ENCODE measurements at places on chromosomes 5 and 9.

GRCh38 chr9:120424248-120424647 lies 155.7 kb downstream of the CDK5RAP2 start:
- no peak for DNase-seq

GRCh38 chr9:87076825-87077224 lies 129.5 kb upstream of the GAS1 start:
- no peak for DNase-seq

DNA sequence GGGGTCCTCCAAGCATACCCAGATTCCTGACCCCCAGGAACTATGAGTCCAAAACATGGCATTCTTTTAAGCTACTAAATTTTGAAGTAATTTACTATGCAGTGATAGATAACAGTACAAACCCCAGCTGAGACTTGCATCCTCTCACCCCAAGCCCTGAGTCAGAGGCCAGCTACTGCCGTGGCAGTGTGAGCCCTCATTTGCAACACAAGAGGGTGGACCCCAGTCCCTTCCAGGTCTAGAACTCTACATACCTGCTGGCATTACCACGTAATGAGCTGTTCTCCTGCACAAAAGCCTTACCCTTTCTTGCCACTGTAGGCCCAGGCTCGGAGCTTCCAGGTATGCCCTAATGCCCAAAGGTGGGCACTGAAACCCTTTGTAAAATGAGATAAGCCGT lies 108.6 kb upstream of the ERCC6L2 start:
- DNase-seq: no peak

DNA sequence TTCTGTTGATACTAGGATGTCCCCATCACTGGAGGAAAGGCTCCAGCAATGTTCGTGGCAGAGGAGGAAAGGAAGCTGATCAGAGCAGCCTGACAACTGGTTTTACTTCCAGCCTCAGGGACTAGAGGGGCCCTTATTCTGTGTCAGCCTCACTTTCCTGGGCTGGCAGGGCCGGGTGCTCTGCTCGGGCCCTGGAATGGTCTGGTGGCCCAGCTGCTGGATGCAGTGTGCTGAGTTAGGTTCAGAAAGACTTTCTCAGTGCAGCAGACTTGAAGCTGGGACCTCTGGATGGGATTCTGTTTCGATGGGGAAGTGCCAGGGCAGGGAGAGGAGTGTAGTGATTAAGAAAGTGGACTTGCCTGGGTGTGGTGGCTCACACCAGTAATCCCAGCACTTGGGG lies 81.0 kb downstream of the MACROH2A1 start:
- no peak for DNase-seq

- DNase-seq: no peak
Measured at GRCh38 chr9:127384016-127384730, 12.8 kb upstream of the SLC2A8 start.

DNA sequence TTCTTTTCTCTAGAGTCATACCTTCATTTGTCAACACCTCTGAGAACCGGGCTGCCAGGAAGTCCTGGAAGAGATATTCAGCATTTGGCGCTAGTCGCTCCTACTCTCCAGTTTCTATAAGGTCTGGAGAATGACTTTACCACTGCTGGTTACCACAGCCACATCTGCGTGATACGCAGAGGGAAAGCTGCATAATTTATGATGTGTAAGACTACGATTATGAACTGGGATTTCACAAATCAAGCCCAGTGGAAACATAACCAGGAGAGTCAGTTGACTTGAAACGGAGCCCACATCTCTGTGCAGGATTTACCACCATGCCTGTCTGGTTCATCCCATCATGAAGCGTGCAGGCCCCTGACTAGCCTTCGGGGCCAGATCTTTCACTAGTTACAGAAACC lies 72.6 kb downstream of the FGF1 start:
- DNase-seq: no peak

GRCh38 chr9:99222416-99223270 lies 561 bp downstream of the SEC61B start:
- DNase-seq: peak; percentile 2

DNA sequence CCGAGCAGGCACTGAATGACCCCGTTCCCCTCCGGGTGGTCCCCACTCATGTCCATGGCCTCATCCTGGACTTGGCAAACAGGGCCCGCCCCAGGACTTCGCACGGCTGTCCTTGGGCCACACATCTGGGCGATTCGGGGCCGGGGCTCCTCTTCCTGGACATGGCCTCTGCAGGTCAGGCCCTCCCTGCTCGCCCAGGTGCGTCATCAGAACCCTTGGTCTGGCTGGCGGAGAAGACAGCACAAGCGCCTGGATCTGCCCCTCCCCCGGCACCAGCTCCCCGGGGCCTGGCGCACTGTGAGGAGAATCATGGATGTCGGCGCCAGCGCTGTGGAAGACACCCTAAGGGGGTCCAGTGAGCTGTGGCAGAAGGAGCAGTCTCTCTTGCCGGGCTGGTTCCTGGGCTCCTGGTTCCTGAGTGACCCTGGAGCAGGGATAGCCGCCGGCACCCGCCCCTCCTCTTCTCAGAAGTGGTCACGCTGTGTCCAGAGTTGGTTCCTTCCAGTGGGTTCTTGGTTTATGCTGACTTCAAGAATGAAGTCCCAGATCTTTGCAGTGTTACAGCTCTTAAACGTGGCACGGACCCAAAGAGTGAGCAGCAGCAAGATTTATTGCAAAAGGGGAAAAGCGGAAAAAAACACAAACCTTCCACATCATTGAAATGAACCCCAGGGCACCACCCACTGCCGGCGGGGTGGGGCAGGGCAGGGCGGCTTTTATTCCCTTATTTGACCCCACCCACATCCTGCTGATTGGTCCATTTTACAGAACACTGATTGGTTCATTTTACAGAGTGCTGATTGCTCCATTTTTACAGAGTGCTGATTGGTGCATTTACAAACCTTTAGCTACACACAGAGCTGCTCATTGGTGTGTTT lies 25.9 kb upstream of the SLC12A7 start:
- no peak for DNase-seq

GRCh38 chr9:36937951-36938350 lies 96.1 kb downstream of the PAX5 start:
- DNase-seq: no peak

GRCh38 chr9:137136881-137137607 lies 1.9 kb upstream of the GRIN1 start:
- no peak for DNase-seq

DNA sequence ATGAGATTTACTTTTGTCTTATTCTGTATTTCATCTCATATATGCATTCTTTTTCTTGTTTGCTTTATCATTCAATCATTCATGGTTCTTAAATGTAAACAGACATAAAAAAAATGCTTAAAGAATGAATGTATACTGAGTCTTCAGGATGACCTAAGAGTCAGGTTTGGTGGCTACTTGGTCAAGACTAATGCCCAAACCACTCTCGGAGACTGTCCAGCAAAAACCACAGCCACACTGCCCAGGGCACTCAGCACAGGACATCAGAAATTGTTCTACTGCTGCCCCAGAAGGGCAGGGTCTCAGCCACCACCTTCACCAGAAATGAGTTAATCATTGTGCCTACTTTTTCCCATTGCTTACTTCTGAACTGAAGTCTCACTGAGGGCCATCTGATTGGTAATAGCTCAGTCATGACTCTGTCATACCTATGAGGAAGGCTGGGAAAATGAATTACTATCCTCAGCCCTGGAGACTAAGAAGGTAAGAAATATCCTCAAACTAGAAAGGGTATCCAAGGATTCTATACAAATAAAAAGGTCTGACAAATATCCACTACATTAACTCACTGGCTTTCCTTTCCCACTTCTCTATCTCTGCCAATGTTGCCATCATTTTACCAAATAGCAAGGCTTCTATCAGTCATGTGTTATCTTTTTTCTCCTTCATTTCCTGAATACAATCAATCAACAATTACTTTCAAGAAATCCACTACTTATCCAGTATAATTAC lies 236.1 kb downstream of the CETN3 start:
- DNase-seq: no peak

DNA sequence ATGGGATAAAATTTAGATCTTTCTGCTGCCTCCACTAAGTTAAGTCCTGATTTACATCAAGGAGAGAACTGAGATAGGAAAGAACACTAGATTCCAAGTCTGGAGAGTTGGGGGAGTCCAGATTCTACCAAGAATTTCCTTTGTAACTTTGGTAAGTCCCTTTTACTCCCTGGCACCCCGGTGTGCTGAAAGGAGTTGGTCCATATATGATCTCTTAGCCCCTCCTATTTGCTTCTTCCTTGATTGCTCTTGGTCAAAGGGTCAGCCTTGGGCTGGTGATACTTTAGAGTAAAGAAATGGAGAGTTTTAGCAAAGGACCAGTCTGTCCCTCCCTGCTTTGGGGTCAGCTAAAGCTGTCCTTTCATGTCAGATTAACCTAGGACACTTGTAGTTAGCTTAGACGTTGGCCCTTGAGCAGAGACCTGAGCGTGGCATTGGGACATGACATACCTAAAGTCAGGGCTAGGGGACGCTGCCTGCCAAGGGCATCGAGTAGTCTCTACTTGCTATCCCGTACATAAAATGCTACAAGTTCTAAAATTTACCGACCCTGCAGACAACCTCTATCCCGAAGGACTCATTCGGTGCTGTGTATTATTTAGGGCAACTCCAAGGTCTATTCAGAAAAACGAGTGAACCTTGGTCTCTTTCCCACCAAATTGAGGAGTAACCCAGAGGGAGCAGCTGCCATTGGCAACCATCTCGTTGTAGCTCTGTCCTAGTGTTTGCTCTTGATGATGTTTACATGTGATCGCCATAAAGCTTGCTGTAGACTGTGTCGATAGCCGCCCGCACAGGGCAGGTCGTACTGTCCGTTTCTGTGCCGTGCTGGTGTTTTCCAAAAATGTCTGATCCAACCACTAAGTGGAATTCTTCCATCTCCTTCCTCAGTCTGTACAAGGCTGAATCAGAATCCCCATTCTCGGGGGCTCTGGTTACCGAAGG lies 94.4 kb downstream of the PDE6A start:
- DNase-seq: no peak

- DNase-seq: no peak
Measured at GRCh38 chr5:91420879-91421278, 37.8 kb upstream of the ARRDC3 start.

GRCh38 chr5:16975950-16976624 lies 40.0 kb upstream of the MYO10 start:
- DNase-seq: no peak

GRCh38 chr5:16546732-16547131 lies 70.1 kb downstream of the RETREG1 start:
- no peak for DNase-seq

DNA sequence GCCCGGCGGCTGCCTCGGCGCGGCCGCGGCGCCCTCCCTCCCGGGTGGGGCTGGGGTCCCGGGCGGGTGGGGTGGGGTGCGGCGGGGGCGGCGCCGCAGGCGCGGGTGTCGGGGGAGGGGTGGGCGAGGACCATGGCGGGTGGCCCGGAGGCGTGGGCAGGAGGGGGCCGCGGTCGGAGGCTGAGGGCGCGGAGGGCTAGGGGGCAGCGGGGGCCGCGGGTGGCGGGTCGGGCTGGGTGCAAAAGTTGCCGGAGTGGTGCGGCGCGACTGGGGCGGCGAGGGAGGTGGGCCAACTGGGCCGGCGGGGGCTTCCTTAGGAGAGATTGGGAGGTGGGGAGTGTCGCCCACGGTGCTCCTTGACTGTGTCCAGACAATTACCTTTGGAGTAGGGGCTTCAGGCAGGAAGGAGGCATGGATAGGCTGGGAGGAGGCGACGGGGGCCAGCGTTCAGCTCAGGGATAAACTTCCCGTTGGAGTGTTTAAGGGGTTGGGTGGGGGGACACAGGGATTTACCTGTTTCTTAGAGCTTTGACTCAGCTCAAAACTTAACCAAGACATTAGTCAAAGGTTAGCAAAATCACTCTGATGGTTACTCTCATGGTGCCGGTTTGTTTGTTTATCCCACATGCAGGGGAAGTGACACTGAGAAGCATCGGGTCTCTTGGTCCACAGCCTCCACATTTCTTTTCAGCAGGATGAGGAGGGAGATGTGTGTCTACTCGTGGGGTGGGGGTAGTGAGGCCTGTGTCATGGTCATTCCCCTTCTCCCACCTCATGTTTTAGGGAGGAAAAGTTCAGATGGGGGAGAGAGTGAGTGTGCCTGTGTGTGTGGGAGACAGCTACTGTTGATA lies 859 bp downstream of the CSNK1G3 start:
- DNase-seq: no peak

DNA sequence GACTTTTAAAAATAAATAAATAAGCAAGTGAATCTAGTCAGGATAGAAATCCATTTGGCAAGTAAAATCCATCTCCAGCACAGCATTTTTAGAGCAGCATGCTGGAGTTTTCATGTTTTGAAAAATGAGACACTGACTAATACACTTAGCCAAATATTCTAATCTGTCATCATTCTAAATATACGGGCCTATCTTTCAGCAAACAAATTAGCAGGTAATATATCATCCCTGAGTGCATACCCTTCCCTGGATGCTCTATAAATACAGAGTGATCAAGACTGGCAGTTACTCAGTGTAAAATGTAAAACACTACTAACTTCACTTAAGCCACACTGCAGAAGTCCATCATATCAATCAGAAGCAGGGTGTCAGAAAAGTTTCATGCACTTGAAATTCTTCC lies 58.4 kb downstream of the MLLT3 start:
- no peak for DNase-seq

DNA sequence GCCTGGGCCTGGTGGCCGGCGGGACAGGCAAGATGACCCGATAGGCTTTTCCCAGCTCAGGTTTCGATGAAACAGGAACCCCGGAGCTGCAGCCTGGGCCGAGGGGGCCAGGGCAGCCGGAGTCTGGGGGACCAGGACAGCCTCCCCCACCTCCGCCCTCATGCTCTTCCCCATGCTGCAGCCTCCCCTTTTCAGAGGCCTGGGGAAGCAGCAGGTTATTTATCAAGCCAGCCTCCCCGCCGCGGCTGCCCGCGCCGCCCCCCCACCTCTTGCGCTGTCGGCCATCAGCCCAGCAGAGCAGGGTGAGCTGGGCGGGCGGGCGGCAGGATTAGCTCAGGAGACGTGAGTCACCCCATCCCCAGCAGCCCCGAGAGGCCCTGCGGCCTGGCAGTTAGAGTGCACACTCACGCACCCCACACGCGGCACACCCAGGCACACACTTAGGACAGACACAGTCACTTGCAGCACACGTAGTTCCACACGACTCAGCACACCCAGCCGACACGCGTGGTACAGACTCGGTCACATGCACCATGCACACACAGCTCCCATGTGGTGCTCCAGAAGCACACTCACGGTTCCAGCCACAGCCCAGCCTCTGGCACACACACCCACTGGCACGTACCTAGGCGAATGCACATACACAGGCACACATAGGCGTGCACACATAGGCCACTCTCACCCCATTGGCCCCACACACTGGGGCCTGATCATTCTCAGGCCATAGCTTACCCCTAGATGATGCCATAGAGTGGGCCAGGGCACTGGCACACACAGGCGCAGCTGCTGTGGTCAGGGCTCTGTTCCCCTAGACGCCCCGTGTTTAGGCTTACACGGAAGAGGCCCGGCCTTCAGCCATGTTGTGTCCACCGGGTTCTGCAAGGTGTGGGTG lies 13.0 kb downstream of the CXXC5 start:
- peak; percentile 76 for DNase-seq
